Stimulated activated effector memory CD8-positive, alpha-beta T cell treated with anti-CD3 and anti-CD28 coated beads, Interleukin-12 subunit alpha, Interleukin-12 subunit beta, amount 100 ng/mL, for 72 hours (primary cell): ENCODE measurements at places on chromosomes 2 and 18.
A peak's percentile ranks its signal among the peaks of the same experiment; 100 is the strongest.

DNA sequence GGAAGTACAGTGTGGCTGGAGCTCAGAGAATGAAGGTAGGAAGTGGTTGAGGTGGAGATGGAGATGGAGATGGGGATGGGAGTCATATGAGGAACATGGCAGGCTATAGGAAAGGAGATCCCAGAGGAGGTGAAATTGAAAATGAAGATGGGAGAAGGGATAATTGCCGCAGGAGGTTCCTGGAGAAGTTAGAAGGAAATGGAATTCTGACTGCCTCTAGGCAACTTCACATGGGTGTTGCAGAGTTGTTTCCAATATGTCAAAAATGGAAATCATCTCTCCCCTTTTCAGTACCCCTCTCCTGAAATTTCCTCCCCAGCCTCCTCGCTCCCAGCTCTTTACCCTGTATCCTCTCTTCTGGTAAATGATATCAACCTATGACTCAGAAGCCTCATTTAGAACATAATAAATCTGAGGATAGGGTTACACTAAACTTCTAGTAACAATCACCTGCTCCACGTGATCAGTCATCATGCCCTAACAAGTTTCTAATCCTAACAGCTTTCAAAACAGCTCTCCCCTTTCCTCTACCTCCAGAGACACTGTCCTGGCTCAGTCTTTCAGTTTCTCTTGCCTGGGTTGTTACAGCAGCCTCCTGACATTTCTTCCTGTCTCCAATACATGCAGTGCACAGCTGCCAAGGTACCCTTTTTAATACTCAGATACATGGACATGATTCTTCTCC lies 201.9 kb upstream of the RBMS1 start:
- DNase-seq, result no peak

DNA sequence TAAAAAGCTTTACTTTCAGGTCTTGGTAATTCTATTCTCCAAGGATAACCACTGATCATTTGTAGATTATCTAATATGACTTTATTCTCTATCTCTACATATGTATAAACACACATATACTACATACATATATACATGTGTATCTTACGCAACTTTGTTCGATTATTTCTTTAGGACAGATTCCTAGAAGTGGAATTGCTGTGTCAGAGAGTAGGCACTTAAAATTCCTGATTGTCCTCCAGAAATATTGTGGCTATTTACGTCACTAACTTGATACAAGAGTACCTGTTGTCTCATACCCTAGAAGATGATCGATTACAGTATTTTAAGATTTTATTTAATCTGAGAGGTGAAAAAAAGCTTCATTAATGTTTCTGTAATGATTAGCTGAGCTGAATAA lies 57.9 kb downstream of the FAM98A start:
- no peak for DNase-seq

GRCh38 chr2:85611705-85612587 lies at the start of gene C2orf68:
TSS of gene C2orf68 (minus strand) at chr2:85612066. CDS start at chr2:85611984, 82 bp downstream.
- peak; percentile 74 for DNase-seq

DNA sequence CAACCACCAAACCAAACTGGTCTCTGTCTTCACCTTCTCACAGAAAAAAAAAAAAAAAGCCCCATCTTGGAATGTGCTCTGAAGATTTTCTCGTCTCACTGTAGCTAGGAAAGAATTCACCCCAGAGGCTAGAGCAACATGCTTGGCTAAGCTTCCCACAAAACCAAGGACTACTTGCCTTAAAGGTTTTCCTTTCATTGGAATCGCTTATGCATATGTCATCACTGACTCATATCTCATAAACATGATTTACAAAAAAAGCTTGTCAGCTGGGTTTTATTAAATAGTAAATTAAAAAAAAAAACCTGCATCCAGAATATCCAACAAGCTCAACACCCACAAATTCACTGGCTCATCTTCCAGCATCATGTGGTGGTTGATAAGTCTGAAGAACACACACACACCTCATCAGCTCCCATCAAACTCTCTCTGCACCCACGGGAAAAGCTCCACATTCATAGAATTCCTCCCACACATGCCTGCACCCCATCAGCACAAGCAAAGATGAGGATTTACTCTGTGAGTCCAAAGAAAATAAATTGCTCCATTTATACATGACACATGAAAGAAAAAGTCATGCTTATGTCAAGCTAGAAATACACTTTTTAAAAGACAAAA lies 182.0 kb upstream of the TRIB2 start:
- no peak for DNase-seq

GRCh38 chr18:26466026-26466425 lies 82.3 kb downstream of the KCTD1 start:
- no peak for DNase-seq

DNA sequence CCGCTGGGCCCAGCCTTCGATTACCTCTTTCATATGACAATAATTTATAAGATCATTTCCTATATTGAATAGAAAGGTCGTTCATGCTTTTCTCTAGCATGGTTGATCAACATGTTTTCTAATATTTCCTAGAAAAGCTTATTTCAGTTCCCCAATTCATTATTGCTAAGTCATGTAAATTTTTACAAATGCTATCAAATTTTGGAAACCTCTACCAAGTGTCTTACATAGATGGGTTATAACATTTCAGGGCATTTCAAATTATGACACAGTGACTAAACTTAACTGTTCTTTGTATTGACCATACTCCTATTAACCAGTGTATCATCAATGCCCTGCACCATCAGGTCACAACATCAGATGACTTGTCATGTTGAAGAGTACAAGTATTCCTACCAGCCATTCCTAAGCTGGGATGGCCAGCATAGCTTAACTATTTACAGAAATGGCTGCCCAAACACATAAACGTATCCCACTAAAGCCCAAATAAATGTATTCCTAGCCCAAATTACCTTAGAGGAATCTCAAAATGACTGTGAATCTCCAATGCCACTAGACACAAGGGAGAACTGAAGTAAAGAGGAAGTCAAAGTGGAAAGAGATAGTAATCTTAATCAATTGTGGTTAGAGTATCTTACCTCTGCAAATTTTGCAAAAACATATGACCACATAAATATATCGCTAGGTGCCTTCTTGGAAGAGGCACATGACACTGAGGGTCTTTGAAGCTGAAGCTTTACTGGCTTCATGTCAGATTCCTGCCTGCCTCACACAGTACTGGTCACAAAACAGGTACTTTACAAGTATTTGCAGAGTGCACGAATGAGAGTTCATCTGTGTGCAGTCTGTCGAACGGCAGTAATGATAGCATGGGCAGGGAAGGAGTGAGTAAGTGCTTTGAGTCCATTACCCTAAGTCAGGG lies 87.3 kb upstream of the TLK1 start:
- no peak for DNase-seq

DNA sequence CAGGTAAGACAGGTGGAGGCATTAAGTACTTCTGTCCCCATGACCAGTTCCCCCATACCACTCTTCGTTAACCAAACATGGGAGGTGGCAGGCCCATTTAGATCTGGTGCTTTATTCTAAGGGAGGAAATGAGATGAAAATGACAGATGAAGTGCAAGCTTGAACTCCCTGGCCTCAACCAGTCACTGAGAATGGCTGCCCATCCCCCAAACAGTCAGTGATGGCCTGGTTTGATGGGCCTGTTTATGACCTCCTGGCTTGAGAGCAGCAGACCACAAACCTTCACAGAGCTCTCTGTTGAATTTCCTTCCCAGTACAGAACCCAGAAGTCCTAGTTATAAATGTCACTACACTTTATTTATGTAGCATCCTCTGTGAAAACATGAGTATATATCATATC lies 31.1 kb downstream of the EPAS1 start:
- no peak for DNase-seq

DNA sequence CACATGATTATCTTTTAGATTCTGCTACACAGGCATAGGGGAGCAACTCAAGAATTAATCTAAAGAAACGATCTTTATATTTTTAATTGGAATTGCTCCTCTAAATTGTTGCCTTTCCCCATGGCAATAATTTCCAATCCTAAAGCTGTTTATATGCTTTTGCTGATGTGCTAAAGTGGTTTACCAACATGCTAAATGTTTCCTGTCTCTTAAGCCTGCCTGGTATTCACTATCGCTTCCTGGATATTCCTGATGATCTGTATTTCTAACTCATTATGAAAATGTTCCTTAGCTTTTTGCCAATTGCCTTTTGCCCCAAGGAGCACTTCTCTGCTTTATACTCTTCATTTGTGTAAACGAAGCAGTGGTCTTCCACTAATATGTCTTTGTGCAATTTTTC lies 65.8 kb downstream of the PTPN2 start:
- no peak for DNase-seq

GRCh38 chr2:142315346-142315745 lies 184.5 kb upstream of the LRP1B start:
- DNase-seq, result no peak

- no peak for DNase-seq
These were observed 1.4 kb downstream of the MCM6 start for GRCh38 chr2:135874777-135875365.

GRCh38 chr2:152413228-152414030 lies 78.5 kb downstream of the FMNL2 start:
- no peak for DNase-seq

- no peak for DNase-seq
These were observed 21.1 kb upstream of the KCNJ3 start for GRCh38 chr2:154677401-154677800.

DNA sequence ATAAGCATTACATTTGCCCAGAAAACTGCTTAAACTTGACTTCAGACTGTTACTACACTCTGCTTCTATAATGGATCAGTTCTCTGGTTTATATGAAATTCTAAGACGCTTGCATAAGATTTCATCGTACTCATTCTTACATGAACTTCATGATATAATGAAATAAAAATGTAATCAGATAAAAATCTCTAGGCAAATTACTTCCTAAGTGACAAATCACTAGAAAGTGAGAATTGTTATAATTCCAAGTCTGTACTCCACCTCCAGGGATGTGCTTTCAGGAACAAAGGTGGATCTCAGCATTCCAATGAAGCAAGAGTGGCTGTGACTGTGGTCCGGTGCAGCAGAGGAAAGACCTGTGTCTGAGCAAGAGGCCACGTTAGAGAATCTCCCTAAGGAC lies 226.2 kb downstream of the PIEZO2 start:
- DNase-seq, result no peak

- no peak for DNase-seq
These were observed 32.9 kb upstream of the CCDC93 start for GRCh38 chr2:118046634-118047210.

GRCh38 chr2:165610591-165611029 lies 141.1 kb downstream of the CSRNP3 start:
- no peak for DNase-seq

GRCh38 chr2:105790461-105791149 lies 45.9 kb downstream of the NCK2 start:
- no peak for DNase-seq

GRCh38 chr2:241695651-241696050 lies 6.2 kb upstream of the ING5 start:
- DNase-seq, result no peak

- DNase-seq, result no peak
These were observed 726.4 kb upstream of the SOX11 start for GRCh38 chr2:4965556-4966320.

- no peak for DNase-seq
These were observed 98.5 kb upstream of the SMIM21 start for GRCh38 chr18:75526038-75526437.

DNA sequence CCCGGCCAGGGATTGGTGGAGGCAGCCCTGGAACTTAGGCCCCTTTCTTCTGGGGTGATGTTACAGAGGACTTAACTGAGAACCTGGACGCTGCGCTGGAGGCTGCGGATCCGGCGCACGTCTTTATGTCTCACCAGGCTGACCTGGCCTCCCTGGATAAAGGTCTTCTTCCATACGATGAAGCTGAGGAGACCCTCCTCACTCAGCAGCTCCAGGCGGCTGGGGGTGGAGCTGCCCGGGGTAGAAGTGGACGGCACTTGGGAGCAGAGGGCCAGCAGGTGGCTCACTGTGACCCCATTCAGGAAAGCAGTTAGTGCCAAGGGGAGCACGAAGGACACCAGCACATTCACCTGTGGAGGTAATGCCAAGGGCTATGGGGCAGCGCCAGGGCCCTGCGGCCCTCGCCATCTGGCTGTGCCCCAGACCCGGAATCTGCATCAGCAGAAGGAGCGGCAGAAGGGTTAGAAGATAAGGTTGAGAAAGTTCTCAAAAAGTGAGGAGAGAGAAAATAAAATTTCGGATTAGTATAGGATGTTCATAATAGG lies 8.0 kb downstream of the NTSR2 start:
- DNase-seq, result no peak

DNA sequence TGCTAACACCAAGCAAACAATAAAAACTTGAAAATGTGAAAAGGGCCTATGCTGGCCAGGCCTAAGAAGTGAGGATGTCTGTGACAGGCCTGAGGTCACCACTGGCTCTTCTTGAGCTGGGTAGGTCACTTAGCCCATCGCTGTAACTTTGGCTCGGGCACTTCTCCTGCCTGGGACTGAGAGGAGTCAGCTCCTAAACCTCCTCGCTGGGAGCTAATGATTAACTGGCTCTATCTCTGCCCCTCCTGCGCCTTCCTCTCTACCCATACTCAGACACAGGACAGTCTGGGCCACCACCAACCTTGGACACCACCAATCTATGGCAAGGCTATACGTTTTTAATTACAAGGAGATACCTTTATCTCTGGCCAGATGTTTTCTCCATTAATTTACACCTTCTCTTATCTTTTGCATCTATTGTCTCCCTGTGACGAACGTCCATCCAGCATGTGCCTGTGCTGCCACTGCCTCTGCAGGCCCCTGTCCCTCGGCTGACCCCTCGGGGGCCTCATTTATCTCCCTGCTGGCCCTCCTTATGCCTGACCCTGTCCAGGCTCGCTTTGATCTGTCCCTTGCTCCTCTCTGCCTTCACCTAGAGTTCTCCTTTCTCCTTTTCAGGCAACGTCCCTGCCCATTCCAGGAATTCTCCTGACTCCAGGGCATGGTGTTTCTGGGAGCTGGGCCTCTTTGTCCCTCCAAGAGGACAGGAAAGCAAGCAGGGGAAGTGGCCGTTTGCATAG lies 149.1 kb upstream of the GATA6 start:
- DNase-seq, result no peak

DNA sequence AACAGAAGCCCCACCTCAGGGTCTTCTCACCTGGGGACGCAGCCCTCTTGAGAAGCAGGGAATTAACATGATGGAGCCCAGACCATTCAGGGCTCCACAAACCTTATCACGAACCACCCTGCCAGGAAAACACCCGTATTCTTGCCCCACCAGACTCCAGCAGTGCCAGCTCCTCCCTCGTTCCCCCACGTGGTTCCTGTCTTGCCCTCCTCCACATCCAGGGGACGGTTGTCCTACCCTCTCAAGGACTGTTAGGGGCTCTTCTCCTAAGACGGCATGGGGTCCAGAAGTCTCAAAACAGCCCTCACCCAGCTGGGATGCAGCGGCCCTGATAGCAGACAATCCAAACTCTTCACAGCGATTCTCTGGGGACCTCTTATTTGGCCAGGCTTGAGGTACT lies 372.2 kb upstream of the HS6ST1 start:
- DNase-seq, result no peak

- DNase-seq, result peak; percentile 34
These were observed 196.8 kb downstream of the NDUFA10 start for GRCh38 chr2:239828192-239828972.

- DNase-seq, result no peak
These were observed 77.7 kb downstream of the TRIM43 start for GRCh38 chr2:95669441-95669991.

DNA sequence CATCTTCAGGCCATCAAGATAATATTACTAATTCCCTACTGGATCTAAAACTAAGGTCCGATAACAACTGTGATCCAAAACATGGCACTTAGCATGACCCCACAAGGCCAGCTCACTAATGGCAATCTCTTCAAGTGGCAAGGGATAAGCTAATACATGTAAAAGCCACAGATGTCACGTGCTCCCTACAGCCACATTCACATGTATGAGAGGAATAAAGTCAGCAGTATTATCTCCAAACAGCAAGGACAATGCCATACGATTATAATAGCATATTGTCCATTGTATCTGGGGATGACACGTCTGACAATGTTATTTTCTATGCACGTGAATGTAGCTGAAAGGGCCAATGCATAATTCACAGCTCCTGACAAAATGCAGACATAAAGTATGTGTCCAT lies 56.0 kb downstream of the KLF7 start:
- DNase-seq, result no peak
